ENCODE measurements at places on chromosomes 1 and 21.

DNA sequence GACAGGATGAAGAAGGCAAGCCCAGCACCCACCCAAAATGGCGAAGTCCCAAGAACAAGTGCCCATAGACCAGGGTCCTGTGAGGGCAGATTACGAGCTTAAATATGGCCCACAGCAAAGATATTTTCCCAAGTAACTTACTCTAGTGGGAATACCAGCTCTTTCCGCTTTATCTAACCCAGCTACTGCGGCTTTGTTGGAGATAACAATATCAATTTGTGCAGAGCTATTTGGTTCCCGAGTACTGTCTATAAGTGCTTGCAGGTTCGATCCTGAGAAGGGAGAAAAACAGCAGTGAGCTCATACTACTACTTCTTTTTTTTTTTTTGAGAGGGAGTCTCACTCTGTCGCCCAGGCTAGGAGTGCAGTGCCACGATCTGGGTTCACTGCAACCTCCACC is 14.3 kb upstream of the DNAJC28 start:
- DNase-seq: no peak

DNA sequence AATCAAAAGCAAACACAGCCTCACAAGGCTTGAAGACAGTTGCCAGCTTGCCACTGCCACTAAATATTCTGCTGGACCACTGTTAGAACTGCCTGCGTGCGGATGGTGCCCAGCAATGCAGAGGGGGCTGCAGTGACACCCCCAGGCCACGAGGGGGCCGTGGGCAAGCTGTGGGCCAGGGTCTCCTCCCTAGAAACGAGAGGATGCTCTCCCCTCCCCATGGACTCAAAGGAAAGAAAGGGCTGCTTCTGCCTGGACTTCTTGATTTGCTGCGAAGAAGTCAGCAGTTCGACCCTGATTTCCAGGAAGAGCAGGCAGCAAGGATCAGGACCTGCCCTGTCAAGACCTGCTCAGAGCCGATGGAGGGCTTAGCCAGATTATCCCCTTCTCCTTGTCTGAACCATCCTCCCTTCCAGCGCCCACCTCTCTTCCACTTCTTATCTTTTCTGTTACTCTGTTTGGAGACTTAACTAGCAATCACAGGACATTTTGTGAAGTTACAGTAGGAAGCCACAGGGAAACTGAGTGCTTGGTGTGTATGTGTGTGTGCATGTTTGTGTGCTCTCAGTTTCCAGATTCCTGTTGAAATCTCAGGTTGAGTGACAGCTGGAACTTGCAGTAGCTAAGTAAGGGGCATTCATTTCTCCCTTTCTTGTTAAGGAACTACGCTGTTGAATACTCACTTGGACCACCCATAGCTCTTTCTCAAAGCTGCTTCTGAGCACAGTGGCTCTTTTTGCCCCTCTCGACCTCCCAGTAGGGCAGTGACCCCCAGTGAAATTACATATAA is 2.7 kb downstream of the MAN1C1 start:
- DNase-seq: peak; percentile 40

DNA sequence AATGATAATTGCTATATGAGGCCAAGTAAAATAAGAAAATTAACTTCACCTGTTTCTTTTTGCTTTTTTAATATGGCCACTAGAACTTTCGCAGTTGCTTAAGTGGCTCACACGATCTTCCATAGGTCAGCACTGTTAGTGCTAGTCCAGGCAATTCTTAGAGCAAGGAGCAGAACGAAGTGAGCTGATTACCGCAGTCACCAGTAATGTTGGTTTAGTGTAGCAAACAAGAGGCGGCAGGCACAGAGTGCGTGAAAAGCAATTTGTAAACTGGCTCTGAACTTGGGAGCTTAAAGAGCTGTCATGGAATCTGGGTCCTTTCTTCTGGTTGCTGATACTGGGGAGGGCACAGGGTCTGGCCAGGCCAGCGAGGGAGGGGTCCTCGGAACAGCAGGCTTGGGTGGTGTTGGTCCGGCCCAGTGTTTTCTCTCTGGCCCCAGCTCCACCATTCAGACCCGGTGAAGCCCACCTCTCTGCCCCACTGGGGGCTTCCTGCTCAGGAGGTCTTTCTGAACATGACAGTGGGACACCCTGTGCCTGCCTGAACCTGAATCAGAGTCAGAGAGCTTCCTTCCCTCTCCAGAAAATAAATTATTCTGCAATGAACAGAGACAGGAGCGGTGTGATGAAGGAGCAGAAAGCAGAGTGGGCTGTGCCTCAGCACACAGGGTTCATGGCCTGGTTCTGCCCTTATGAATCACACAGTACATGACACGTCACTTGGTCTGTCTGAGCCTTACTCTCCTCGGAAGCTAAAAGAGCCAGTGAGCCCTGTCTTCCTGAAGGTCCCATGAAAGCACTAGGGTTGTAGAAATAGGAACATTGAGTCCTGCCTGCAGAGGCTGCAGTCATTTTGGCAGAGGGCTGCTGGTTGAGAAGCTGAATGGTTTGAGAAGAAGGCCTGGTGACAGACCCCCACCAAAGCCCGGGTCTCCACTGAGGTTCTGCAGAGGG is 11.9 kb downstream of the ETS2 start:
- DNase-seq: no peak

GRCh38 chr21:21688889-21689288 is 690.7 kb downstream of the NCAM2 start:
- no peak for DNase-seq

- no peak for DNase-seq
Measured at GRCh38 chr1:29650041-29650400, 413.7 kb downstream of the PTPRU start.

- no peak for DNase-seq
Measured at GRCh38 chr1:210608767-210609166, 280.1 kb downstream of the HHAT start.

DNA sequence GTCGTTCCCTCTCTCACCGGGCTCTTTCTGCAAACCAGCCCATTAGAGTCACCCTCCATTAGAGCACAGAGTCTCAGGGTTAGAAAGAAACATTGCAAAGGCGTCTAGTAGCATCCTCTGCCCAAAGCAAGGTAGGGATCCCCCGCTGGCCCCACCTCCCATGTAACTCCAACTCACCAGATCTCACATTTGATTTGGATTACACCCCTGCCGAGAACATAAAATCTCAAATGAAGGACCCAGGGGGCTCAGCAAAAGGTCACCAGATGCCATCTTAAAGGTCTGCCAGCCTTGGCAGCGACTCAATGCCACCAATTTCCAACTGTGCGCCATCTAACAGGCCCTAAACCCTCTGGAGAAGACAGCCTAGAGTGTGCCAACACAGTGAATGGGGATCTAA is 14.1 kb downstream of the C1orf87 start:
- no peak for DNase-seq

GRCh38 chr1:43557744-43558245 is 27.1 kb downstream of the PTPRF start:
- DNase-seq: no peak

DNA sequence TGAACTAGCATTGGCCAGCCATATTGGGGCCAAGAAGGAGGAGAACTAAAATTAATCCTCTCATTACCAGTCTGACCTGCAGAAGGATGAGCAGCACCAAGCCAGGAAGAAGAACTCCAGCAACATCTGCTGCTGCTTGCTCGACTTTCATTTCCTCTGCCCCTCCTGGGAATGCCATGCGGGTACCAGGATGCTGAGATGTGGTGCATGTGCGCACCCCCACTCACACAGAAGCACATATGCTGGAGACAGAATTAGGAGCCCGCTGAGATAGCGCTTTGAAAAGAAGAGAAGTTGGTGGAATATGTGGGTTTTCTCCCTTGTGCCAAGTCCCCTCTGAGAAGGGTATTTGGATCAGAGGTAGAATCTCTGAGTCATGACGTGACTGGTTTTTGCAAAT is 70.4 kb downstream of the PLXNA2 start:
- DNase-seq: no peak

DNA sequence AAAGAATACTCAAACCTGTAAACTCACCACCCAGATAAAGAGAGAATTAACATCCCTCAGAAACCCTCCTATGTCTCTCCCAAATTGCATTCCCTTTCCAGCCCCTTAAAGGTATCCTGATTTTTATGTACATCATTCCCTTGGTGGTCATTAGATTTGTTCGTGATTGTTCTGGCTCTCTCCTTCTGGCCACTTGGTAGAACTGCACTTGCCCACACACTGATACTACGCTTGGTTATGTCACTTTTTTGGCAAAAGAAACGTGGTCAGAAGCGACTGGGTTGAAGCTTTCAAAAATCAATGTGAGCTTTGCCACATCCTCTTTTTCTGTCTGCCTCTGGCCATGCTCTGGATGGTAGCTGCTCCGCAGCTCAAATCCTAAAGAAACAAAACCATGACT is 76.3 kb downstream of the KRTAP19-8 start:
- DNase-seq: no peak

DNA sequence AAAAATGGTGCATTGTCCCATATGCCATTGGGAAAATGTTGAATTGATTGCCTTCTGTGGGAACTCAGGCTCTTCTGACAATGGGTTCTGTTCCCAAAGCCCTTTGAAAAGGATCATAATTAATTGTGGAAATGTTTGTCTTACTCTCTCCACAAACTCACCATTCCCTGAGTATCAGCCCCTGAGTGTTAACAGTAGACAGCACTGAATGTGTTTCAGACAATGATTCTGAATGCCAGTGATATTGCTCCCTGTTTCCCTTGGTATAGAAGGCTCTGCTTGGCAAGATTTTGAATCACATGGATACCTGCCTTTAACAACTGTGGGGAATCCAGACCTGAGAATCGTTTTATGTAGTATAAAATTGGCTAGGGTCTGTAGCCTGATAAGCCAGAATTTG is 1096.8 kb downstream of the ADGRL2 start:
- no peak for DNase-seq

DNA sequence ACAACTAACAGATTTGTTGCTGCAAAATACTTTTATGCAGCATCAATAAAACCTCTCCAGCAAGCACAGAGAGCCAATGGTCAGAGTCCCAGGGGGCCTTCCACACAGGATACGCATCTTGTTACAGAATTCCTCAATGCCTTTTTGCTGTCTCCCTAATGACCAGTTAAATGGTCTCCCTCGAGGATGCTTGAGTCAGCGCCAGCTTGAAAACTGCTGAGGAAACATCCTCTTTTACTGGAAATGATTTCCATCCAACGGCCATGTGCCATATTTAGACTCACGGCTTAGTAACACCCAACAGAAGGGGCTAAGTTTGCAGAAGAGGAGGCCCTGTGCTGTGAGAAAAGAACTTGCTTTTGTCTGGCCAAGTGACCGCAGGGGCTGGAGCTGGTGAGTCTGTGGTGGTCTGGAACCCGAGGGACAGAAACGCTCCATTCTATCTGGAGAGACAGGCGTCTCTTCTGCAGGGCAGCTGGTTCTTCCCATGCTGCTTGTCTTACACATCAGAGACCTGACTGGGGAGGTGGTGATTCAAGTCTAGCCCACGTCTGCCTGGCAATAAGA is 496.4 kb downstream of the SETD4 start:
- no peak for DNase-seq

DNA sequence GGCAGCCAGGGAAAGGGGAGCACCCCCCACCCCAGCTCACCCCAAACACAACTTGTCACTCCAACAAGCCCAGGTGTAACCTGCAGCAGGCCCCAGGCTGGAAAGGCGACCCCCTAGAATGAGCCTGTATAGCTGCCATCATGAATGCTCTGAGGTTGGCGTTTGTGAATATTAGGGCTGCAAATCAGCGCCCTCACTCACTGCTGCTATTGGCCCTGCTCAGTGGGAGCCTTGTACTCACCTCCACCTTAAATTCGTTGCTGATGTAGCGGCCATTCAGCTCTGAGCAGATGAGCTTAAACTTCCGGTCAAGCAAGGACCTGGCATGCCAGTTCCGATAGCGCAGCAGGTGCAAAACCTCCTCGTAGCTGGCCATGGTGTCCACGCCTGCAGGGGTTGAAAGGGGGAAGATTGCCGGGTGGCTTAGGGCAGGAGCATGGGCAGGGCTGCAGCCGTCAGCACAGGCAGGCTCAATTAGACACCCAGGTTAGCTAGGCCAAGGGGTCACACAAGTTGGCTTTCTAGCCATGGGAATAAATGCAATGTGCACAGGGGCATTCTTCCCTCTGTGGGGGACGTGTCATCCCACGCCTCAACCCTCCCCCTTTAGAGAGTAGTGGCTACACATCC is 81.7 kb downstream of the PIK3CD start:
- no peak for DNase-seq

GRCh38 chr1:94725566-94725965 is 94.6 kb upstream of the SLC44A3 start:
- DNase-seq: no peak

DNA sequence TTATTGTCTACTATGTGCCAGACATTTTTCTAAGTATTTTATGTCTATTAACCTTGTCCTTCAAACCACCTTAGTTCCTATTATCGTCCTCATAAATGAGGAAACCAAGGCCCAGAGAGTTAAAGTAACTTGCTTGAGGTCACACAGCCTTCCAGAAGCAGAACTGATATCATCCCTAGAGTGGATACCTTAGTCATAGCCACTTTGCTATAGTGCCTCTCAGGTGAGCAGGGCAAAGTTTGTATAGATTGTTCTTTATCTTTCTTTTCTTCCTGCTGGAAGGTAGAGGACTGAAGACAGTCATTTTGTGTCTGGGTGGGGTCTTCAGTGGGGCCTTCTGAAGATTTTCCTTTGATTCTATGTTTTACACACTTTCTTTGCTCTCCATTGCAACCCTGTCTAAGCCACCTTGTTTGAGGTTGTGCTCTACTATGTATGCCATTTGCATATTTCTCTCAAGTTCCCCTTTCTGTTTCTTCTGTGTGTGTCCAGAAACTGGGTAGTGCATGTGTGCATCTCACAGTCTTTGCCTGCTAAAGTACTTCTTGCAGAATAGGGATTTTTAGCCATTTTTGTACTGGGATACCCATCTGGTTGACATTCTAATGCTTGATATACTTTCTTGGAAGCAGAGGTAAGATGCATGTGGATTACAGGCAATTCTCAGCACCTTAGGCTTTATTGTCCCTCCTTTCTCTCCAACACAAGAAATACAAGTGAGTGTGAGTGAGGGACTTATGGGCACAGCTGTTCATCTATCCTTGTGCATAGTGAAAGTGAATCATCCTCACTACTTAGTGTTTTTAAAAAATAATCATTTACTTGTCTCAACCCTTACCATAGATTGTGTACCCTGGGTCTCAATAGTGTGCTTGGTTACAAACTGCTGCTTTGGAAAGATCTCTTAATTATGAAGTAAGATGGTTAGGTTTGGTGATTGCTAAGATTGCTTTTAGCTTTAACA is 207.6 kb upstream of the HMCN1 start:
- no peak for DNase-seq

DNA sequence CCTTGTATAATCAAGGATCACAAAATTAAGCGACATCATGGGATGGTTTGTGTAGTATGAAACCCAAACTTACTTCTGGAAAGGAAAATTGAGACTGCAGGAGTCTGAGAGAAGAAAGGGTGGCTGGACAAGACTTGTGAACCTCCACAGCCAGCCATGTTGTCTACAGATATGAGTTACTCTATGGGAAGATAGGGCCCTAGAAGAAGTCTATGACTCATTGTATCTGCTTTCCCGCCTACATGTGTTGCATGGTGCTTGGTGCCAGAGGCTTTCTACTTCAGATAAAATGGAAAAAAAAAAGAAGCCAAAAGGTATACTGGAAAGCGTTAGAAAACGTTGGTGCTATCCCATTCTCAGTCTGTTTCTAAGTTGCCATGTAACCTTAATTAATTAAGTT is 18.7 kb upstream of the OR6N2 start:
- no peak for DNase-seq

All from NCI-H526 treated with DMSO at 0.1 percent for 48 hours (cell line).